Right renal cortex interstitium (tissue), 3 donors: ENCODE measurements at places on chromosomes 3 and 15.

DNA sequence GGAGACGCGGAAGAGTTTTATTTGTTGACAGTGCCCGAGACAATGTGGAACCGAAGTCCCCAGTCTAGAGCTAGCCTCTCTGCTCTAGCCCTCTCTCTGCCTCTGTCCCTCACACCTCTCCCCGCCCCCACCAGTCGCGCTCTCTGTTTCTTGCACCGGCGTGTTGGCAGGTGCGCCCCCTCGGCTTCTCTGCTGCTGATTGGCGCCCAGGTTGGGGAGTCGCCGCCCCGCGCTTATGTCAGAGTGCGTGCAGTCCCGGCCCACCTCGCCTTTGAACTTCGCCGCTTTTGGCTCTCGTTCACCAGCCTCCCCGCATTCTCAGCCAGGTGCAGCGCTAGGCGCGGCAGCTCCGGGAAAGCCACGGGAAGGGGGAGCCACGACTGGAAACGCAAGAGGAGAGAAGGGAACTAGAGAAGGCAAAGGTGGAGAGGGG lies at the start of gene SOX14:
TSS of gene SOX14 (plus strand) at position 315 of the 433 bp plus-strand sequence. CDS start 470 bp downstream, outside the sequence.
- no peak for DNase-seq

DNA sequence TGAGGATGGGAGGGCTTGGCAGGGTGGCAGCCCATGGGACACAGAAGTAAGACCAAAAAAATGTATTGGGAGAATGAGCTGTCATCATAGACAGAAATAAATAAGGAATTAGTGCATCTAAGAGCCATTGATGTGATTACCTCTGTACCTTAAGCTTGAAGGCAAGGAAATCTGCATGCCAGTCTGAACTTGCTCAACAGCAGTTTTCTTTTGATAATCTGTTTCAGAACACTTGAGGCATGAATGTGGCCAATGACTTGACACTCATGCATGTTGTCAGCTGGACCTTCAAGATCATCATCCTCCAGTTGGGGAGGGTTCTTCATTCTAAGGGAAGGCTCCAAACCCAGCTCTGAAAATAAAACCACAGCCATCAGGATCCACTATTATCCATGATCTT lies 148.5 kb downstream of the DCLK3 start:
- DNase-seq = no peak

DNA sequence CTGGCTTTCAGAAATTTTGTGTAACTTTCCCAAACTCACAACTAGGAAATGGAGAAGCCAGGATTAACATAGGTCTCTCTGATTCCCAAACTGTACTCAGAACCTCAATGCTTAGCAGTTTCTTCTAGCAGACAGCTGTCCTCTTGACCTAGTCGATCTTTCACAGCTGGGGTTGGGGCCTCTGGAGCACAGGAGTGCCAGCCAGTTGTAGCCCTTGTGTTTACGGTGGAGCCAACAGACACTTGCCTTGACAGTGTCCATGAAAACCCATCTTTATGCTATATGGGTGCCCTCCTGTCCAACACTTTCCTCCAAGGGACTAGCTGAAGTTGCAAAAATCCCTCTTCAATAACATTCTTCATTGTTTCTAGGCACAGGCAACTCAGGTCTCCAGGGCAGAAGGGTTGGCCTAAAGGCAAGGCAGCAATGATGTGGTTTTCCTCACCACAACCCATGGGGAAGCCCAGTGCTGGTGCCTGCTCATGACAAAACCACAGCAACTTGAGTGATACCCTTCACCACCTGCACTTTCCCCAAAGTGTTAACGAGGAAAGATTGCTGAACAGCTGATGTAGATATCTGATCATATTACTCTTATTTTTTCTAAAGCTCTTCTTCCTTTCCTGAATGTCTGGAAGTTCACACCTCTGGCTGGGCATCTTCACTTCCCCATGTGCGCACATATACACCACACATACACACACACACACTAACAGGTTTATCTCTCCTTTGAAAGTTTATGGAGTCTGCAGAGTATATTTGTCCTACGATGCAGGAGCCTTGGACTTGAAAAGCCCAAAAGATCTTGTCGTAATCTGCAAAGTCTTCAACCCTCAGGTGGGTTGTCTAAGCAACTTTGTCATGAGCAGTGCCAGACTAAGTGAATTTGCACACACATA lies 11.0 kb upstream of the KNG1 start:
- no peak for DNase-seq

GRCh38 chr3:131349454-131349853 lies 32.1 kb upstream of the NUDT16 start:
- DNase-seq = no peak

DNA sequence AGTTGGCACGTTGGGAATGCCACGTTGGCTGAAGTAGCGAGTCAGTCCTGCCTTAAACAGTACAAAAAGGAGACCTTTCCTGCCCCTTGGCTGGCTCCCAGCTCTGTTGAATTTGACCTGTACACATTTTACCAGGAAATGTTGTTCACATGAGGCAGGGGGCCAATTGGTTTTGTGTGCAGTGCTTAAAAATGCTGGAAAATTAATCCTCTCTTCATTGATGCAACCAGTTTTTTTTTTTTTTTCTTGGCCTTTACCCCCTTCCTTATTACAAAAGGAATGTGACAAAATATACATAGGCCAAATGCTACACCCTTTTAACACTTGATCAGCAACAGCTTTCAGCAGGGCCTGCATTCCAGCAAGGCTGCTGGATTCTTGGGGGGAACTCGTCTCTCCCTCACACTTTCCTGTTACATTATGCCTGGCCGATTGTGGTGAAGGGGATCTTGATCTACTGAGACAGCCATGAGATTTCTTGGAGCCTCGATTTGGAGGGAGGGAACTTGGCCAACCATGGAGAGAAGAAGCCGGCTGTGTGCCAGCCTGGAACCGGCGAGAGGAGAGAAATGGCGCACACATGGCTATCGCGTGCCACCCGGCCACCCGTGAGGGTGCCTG lies 93.1 kb downstream of the DNASE1L3 start:
- peak; percentile 34 for DNase-seq
